ENCODE measurements at places on chromosomes 3 and 15. TPM values are rescaled to one million over a fixed set of nuclear protein-coding genes. Genes with fewer than 3 reads are reported as not detected.

DNA sequence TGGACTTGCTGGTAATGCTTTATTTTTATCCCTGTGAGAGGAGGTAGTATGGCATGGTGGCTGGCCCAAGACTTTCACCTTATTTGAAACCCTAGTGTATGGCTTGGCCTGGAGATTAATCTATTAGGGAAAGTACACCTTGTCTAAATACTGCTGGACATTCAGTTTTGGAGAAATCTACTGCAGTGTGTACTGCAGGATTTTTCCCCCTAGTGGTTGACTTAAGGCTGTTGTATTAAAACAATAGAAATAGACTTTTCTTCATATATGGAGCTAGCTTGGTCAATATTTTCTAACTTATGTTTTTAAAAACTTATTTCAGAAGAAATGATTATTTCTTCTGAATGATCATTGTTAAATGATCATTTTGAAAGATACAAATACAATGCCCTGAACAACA is 13.9 kb upstream of the SLITRK3 start:
- DNase-seq = no peak

- DNase-seq = no peak
Measured at GRCh38 chr3:133890037-133890436, 5.6 kb downstream of the RAB6B start.

DNA sequence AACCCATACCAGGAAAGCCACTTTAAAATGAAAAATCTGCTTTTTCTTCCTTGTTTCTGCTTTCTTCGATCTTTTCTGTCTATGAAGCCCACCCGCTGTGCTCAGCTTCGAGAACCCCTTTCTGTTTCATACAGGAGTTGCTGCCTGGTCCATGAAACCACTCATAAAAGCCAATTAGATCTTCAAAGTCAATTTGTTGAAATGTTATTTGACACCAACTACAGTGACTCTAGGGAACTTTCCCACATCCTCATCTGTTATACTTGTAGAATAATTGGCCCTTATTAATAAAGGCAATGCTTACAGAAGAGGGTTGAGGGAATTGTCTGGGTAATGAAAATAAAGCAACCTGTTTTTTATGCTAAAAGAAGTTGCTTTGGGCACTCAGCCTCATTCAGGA is 523.6 kb downstream of the OCA2 start:
- no peak for DNase-seq

The FGF12 gene
- 152 TPM for total RNA-seq

GRCh38 chr15:88218557-88219221 is 37.9 kb downstream of the NTRK3 start:
- no peak for DNase-seq

GRCh38 chr3:174242311-174243041 is 616.7 kb upstream of the NAALADL2 start:
- DNase-seq = peak; percentile 25

The BRK1 gene
- total RNA-seq = 104 TPM

The ARL14 gene
- total RNA-seq = not detected

DNA sequence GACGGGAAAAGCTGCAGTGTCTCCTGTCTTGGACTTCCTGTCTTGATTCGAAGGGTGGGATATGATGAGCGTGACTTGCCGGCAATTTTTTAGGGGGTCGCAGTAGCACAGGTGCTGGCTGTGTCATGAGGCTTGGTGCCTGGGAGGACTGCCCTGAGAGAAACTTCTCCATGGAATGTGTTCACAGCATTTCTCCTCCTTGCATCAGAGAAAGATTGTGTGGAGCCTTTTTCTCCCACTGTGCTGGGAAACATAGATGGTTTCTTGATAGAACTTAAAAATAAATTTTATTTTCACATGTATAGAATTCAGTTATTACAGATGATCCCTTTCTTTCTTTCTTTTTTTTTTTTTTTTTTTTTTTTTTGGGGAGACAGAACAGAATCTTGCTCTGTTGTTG is 121.4 kb downstream of the KLHL25 start:
- no peak for DNase-seq

The CDCP1 gene
- 0.19 TPM for total RNA-seq

DNA sequence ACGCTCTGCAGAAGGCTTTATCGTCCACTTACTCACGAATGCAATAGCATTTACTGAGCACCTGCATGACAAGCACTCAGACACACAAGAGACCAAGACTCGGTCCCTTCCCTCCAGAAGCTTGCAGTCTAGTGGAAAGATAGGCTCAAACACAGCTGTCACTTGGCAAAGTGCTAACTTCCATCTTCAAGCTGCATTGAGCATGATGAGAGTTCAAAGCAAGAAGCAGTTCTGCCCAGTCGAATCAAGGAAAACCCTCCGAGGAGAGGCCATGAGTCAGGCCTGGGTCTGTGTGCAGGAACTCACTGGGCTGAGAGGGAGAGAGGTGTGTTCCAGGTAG is 51.5 kb downstream of the C3orf20 start:
- peak; percentile 26 for DNase-seq

DNA sequence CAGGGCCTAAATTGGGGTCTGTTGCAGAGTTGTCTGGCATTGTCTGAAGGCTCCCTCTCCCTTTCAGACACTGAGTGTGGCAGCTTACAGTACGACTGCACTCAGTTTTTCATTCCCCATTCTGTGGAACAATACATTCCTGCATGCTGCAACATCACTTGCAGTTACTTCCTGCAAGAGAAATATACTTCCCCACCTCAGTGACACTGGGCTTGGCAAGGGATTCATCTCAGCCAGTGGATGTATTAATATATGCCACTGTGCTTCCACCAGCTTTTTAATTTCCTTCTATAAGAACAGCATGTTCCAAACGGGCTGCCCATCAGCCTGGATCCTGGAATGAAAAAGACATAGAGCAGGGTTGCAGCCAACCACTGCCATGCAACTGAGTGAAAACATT is 23.1 kb downstream of the B3GALNT1 start:
- DNase-seq = no peak

GRCh38 chr3:22292681-22293080 is 541.7 kb upstream of the ZNF385D start:
- DNase-seq = no peak

DNA sequence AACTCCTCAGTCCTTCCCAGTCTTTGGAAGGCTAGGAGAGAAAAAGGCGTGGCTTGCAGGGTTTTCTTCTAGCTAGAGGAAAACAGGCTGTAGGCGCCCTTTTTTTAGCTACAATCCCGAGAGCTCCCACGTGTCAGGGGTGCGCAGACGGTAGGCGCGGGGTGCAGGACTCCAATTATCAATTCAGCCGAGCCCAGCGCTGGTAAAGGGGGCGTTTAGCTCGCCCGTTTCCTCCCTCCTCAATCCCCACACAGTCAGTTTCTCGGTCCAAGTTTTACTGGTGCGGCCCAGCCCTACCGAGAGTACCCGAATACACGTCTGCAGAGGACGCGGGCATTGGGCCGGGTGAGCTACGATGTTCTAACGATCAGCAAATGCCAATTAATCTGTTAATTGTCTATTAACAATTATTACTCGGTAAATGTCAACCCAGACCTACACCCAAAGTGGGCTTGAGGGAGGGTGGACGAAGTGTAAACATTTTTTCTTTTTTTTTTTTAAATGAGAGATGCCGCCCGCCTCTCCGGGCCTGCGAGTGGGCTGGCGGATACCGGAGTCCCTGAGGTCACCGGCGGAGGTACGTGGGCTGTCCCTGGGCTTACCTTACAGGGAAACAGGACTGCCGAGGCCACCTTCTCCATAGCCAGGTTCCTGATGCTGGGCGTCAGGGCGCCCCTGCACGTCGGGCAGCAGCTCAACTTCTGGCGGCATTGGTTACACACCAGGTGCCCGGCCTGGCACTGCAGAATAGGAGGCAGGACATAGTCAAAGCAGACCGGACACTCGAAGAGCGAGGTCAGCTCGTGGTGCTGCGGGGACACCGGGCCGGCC is 923 bp downstream of the SIAH2 start:
- DNase-seq = peak; percentile 59

DNA sequence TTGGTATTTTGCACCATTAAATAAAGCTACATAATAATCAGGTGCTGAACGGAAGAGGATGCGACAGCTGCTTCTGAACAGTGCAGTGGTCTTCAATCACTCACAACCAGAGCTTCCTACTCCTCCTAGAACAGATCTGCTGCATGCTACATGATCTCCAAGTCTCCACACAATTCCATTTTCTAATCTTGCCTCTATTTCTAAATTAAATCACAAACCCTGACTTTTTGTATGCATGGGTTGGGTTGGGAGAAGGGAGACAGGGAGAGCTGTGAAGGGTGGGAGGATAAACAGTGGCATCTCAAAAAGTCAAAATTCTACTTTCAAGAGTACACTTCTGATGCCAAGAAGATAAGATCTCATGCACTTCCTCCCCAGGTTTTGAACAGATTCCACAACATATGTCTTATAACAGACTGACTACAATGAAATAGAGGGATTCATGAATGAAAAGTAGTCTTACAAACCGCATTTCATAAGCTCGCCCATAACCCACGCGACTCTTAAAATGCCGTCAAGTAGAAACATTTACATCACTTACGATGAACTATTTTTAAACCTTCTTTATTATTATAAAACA is 57.2 kb downstream of the CHSY1 start:
- DNase-seq = no peak

The CEP70 gene
- 25.1 TPM for total RNA-seq

DNA sequence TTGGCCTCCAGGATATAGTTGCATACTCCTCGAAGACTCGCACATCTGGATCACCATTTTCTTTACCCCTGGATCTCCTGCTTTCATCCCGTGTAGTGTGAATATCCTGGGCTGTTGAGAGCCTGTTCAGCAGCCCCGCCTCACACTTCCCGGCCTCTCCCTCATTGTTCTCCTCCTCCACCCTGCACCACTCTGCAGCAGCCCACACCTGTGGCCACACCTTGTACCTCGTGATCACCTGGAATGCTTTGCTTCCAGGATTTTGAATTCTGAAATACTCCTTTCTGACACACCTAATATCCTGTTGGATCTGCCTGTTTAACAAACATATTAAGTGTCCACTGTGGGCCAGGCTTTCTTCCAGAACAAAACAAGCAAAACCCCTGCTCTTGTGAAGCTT is 14.4 kb downstream of the ABHD17C start:
- DNase-seq = no peak

DNA sequence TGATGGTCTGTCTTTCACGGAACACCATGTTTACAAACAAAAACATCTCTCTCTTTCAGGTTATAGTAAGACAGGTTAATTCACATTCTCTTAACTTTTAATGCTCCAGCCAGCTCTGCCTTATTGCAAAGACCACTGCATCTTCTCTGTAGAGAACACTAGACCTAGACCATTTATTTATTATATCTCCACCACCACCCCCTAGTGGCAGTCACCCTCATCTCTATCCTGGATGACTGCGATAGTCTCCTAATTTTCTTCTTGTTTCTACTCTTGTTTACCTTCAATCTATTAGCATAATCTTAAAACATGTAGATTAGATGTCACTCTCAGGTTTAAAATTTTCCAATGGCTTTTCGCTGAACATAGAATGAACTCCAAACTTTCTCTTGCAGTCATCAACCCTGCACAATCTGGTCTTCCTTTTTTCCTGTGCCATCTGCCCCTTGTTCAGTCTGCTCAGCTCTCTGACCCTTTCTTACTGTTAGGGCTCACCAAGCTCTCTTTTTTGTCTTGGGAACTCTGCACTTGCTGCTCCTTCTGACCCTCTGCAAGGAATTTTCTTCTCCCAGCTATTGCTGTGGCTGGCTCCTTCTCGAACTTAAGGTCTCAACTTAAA is 155.6 kb downstream of the SQOR start:
- DNase-seq = peak; percentile 25

The VGLL3 gene
- 6.3 TPM for total RNA-seq

The CHRM5 gene
- total RNA-seq = not detected

DNA sequence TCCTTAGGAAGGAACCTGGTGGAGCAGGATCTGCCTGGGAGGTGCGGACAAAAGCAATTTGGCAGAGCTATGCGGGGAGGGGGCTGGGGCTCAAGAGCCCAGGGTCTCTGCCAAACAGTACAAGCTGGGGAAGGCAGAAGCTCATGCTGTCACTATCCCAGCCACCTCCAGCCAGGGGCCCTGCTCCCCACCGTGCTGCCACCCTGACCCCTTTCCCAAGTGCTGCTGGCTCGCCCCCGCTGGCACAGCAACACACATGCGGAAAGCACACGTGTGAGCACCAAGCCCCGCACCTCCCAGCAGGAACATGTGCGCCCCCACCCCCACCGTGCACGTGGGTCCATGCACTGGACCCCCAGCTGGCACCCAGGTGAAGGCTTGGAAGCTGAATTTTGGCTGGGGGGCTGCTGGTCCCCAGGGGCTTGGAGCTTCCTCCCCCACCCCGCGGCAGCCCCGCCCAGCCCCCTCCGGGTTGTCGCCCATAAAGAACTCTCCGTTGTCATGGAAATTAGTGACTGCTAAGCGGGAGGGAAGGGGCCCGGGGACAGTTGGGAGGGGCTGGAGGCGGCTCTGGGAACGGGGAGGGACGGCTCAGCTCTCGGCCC is 742 bp downstream of the CAMKV start:
- no peak for DNase-seq

GRCh38 chr3:175433026-175433674 is 574.0 kb downstream of the NAALADL2 start:
- DNase-seq = no peak

DNA sequence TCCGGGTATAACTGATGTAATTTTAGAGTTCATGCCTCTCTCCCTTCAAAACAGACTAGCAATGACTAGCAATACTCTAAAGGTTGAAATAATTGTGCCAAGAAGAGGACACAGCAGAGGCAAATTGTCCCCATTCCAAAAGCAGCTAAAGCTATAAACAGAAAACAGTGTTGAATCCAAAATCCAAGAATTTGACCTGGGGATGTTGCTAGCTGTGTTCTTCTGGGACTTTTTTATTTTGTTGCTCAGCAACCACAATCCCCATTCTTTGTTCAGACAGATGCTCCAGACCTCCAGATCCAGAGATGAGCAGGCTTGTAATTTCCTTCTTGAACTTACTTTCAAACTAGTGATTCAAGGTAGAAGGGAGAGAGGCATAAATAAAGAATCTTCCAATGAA is 191.5 kb downstream of the FOXB1 start:
- no peak for DNase-seq

- no peak for DNase-seq
Measured at GRCh38 chr15:48358229-48359152, 27.3 kb downstream of the DUT start.

- no peak for DNase-seq
Measured at GRCh38 chr3:182738583-182739411, 54.5 kb upstream of the ATP11B start.

GRCh38 chr3:15766406-15766805 is 31.4 kb downstream of the ANKRD28 start:
- DNase-seq = no peak

DNA sequence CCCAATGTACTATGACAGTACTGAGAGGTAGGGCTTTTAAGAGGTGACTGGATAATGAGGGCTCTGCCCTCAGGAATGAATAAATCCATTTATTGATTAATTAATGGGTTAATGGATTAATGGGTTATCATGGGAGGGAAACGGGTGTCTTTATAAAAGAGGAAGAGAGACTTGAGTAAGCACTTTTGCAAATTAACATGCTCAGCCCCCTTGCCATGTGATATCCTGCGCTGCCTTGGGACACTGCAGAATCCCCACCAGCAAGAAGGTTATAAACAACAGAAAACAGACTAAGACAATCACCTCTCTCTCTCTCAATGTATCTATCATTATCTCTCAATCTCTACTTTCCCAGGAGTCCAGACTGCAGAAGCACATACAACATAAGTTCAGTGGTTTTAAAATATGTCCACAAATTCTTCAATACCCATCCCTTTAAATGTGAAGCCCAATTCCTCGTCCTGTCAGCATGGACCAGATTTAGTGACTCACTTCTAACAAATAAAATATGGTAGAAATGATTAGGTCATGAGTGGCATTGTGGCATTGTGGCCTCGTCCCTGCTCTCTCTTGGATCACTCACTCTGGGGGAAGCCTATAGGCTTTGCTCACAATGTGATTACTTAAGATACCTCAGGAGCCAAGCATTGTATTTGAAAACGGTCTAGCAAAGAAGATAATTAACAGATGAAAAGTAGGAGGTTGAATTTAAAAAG is 40.0 kb upstream of the IL12A start:
- DNase-seq = no peak

The GPR62 gene
- not detected for total RNA-seq

Data from heart left ventricle (tissue), 16 donors.